Lung microvascular endothelial cell (primary cell): ENCODE measurements at places on chromosomes 4 and X. TPM values are rescaled to one million over a fixed set of nuclear protein-coding genes. Genes with fewer than 3 reads are reported as not detected.

DNA sequence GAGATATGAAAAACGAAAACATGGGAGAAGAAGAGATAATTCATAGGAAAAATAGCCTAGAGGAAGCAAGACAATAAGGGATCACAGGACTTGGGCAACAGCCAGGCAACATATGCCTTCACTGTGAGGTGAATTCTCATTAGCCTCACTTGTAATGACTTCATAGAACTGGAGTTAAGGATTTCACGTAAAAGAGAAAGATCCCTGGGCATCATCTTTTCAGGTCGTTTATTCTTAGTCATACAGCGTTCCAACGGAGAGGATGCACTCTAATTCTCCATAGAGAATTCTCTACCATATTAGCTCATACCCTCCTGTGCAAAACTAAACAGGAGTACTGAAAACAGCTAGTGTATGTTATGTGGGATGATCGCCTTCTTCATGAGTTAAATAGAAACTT is 1.4 kb downstream of the PRKG2 start:
- DNase-seq, result no peak

- DNase-seq, result peak; percentile 95
Measured at GRCh38 chr4:89894649-89895550, at the start of gene MMRN1. MMRN1 (plus strand) TSS chr4:89894854; CDS start chr4:89894972, 118 bp downstream.

DNA sequence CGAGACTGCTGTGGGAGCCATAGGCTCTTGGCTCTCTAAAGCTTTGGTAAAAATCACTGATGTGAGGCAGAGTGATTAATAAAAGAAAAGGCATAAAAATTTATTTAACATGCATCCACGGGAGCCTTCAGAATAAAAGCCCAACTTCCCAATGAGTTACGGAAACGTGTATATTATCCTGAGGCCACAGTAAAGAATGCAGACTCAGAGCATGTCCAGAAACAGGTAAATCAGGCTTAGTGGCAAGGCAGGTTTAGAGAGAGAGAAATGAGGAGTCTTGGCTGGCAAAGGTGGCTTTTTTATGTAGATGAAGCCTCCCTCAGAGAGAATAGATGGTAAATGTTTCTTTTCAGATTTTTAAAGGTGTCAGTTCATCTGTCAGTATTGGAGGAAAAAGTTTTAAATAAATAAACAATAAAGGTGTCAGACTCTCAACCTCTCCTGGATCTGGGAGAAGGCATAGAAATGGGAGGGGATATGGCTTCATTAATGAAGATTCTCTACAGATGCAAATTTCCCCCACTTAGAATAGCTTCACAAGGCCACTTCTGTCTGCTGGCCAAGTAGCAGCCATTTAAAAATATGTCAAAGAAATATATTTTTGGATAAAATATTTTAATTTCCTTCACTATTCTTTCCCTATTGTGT is 24.0 kb downstream of the C4orf51 start:
- DNase-seq, result no peak

DNA sequence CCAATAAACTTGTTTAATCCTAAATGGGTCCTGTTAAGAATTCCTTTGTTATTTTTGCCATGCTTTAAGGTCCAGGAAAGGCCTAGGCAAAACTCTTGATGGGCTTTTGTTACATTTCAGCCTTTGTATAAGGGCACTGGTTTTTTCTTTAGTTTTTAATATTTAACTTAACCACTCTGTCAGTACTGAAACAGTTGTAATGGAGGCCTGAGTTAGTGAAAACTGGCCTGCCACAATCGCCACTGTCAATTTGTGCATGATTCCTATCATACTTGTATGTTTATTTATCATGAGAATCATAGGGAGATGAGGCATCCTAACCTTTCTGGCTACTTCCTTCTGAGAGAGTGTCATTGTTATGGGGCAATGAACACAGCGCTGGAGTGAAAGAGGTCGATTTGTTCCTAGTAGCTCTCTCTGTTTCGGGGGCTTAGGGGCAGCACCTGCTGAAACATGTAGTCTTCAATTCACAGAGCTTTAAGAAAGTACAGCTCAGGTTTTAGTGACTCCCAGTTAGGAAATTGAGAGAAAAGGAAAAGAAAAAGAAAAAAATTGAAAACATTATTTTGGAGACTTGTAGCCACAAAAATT is 393.8 kb upstream of the FSTL5 start:
- no peak for DNase-seq

Gene GPRIN3
- total RNA-seq, result 0.40 and 0.65 TPM in 2 replicates

Gene FAT4
- total RNA-seq, result 40.3 and 51.8 TPM in 2 replicates
